ENCODE measurements at places on chromosomes 5 and 9. TPM values are rescaled to one million over a fixed set of nuclear protein-coding genes. Genes with fewer than 3 reads are reported as not detected.

GRCh38 chr9:37620396-37620795 lies 28.0 kb upstream of the TOMM5 start:
- DNase-seq = no peak

The DMGDH gene
- total RNA-seq = 3.8 TPM

GRCh38 chr5:43497311-43498104 lies 13.8 kb upstream of the TMEM267 start:
- no peak for DNase-seq

DNA sequence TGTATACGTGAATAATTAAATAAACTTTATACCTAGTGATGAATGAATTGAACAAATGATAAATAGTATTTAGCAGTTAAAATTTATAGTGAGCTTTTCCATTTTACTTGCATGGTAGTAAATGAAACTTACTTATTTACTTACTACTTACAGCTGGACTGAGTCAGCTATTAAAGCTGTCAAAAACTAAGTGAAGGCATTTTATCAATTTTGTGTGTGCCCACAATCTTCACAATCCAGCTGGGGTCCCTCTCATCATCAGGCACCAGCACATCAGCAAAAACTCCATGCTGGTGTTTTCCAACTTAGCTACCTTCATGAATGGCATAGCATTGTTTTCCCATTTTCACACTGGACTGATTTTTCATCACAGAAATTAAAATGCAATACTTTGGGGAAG lies 81.1 kb downstream of the SAXO1 start:
- DNase-seq = no peak

DNA sequence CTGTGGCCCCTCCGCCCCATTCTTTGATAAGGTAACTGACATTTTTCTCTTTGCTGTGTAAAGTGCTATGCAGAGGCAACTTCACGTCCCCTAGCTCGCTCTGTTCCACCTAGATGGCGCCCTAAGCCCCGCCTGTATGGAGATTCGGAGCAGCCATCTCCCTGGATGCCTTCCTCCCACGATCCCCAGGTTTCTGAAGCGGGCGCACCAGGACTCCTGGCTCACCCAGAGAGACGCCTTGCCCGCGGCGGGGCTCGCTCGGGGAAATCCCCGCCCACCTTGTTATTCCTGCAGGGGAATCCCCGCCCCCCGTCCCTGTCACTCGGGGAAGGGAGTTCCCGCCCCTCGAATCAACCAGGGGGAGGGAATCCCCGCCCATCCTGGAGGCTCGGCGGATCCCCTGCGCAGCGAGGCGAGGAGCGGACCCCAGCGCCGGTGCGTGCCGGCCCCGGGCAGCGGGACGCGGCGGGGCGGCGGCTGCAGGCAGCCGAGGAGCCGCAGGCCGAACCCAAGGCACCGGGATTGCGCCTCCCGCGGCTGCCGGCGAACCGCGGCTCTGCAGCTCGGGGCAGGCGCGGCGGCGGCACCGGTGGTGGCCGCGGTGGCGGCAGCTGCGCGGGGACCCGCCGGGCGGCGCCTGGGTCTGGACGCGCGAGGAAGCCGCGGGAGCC lies at the start of gene PDZD2:
TSS of gene PDZD2 (plus strand) at position 384 of the 671 bp plus-strand sequence.
- DNase-seq = peak; percentile 62

DNA sequence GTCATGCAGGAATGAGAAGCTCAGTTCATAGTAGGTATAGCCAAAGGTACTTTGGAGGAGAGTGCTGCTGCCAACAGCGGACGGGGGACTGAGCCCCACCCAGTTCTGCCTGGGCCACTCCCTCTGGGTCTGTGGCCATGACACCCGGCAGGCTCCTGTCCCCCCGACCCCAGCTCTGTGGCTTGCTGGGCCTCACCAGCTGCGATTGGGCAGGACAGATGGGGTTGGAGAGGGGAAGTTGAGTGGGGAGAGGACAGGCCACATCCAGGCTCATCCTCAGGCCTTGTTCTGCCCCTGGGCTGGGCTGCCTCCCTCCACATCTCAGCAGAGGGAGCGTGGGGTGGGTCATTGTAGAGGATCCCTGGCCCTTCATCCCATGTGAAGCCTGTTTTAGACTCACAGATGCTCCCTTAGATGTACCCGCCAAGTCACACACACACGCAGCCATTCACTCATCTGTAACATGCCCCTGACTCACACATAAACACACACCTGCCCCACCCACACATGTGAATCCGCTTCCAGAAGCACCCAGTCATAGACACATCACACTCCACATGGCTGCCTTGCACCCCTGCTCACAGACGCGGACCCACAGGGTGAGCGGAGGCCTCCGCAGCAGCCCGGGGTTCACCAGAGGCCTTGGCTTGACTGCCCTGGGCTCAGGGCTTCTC lies 48.8 kb downstream of the NTNG2 start:
- peak; percentile 71 for DNase-seq

The SPATA31A1 gene
- not detected for total RNA-seq

DNA sequence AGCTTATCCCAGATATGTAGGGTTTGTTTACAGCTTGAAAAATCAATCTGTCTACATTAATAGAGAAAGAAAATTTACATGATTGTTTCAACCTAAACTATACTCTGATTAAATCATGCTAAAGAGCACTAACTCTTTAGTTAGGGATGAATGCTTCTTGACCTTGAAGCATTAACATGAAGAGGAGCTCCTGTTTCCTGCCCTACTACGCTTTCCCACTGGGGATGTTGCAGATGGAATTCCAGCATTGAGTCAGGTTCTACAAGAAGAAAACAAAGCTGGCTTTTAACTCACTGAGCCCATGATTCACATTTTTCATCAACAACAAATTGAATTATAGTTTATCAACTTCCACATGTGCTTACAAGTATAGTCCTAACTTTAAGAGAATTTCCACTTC lies 471.3 kb downstream of the TMEM232 start:
- no peak for DNase-seq

DNA sequence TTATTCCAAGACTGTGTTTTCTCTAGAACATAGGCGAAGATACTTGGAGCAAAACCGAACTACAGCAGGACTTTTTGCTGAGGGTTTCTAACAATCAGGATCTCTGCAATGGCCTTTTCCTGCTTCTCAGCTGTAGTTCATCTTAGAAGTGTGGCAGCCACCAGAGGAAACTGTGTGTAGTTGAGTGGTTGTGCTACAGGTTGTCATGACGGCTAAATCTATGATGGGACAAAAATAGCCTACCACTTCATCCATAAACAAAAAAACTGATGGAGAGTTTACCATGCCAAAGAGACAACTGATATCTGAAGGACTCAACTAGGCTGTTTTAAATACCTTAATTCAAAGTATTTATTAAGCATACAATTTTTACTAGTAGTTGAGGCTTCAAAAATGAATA lies 28.2 kb upstream of the DMAC1 start:
- no peak for DNase-seq
